Inflammatory macrophage (primary cell): ENCODE measurements at places on chromosomes 3 and 15.

- peak; percentile 84 for DNase-seq
Measured at GRCh38 chr15:77944002-77944867, 133.3 kb downstream of the TBC1D2B start.

DNA sequence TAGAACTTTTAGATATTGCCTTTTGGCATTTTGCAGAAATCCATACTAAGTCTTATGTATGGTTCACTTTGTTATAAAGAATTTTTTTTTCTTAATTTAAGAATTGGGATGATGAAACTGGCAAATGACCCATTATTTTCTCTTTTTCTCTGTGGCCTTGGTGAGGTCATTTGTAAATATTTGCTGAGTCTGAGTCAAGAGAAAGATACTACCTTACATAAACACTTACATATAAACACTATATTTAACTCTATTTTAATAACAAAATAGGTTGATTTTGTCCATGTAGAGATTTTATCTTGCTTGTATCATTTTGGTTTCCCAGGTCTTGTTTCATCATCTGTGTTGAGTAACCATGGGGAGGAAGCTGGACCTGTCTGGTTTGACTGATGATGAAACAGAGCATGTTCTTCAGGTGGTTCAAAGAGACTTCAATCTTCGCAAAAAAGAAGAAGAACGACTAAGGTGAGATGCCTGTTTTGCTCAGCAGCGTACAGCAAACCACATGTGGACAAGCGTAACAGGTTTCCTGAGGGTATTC, 91.1 kb downstream of the MYRIP start:
- DNase-seq: no peak

DNA sequence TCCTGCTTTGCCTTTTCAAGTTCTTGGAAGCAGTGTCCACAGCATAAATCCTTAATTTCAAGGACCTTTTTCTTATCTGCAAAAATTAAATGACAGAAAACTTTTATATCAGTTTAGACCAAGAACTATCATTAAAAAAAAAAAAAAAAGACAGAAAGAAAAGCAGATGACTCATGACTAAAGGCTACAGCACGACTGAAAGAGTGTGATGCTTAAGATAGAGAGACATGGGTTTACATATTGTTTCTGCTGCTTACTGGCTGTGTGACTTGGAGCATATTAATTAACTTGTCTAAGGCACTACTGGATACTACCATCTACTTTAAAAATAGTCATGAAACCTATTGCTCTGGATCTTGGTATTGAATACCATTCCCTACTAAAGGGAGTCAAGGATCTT, 62.3 kb downstream of the CEP152 start:
- DNase-seq: no peak

GRCh38 chr15:94069844-94070243, 161.5 kb upstream of the MCTP2 start:
- no peak for DNase-seq

DNA sequence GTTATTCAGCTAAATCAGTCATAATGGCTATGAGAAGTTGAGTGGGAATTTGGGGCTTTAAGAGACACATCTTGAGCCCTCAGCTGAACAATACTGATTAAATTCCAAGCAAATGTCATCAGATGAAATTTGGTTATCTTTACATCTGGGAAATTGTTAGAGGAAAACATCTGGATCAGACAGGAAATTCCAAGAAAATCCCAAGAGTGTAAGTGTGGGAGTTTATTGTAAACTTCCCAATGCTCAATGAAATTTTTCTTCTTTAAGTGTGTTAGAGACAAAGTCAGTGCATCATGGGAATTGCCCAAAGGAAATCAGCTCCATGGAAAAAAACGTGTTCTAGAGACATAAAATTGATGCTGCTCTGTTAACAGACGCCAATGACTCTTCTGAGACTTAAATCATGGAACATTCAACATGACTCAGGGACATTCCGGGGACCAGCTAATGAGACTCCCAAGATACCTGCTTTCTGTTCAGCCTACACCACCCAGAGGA, 19.8 kb upstream of the DCLK3 start:
- no peak for DNase-seq

GRCh38 chr3:16463119-16463518, 50.4 kb downstream of the RFTN1 start:
- DNase-seq: no peak

GRCh38 chr3:43218156-43218555, 68.2 kb upstream of the SNRK start:
- no peak for DNase-seq

- DNase-seq: no peak
Measured at GRCh38 chr15:87850916-87851315, 405.6 kb downstream of the NTRK3 start.
